ENCODE measurements at places on chromosomes 2 and 18.

GRCh38 chr2:30243231-30243630, 11.9 kb downstream of the LBH start:
- DNase-seq, result no peak

DNA sequence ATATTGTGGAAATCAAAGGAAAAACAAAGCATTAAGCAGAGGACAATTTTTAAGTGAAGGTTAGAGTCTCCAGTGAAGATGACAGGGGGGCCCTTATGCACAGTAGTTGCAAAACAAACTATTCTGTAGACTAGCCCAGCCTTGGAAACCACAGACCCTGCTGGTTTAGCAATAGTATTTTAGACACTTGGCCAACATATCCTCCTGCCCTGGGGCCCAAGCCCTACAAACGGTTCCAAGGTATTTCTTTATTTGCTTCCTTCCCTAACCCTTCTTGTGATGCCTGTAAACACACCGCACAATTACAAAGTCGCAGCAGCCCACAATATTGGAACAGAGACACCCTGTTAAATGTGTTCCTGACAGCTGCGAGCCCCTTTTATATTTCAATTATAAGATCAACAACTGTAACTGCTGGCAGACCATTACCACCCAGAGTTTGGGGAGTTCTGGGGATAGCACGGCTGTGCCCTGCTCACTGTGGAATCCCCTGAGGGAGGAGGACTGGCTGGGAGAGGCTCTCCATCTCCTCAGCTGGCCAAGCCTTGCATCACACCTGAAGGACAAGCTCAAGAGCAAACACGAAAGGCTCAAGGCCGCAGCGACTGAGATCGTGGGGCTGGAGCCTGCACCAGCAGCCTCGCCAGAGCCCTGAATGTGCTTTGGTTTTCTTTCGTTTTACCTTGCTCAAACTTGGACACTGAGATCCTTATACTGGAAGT, 282.2 kb upstream of the ATP5MC3 start:
- DNase-seq, result no peak

DNA sequence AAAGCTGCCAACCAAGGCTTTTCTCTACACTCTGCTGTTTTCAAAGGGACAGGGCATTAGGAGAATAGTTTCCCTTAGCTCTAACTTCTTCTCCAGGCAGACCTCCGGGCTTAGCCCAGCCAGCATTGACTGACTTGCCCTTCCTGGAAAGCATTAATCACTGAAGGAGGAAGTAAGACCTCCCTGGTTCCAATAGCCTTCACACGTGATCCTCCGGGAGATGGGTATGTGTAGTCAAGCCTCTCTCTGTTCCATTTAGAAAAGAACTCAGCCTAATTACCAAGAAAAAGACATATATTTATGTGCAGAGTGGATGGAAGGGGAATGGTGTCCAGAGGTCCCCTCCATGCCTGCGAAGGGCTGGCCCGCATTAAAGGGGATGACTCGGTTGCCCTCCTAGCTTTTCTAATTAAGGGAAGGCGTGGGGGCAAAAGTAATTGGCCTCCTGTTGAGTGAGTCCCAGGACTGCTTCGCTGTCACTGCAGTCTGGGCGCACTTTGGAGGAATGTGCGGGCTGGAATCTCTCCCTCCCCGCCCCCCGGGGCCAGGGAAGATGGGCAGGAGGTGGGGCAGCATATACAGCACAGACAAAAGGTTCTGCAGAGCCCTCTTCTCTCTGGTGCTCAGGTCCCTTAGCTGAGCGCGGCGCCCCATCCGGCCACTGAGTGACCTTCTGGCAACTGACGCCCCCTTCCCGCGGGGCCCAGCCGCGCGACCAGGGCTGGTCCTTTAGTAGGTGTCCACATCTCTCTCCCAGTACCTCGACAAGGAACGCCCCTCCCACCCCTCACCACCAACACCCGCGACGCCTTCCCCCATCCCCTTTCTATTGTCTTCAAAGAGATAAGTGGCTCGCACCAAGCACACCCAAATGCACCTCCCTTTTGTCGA, 686.0 kb downstream of the NRXN1 start:
- DNase-seq, result no peak

DNA sequence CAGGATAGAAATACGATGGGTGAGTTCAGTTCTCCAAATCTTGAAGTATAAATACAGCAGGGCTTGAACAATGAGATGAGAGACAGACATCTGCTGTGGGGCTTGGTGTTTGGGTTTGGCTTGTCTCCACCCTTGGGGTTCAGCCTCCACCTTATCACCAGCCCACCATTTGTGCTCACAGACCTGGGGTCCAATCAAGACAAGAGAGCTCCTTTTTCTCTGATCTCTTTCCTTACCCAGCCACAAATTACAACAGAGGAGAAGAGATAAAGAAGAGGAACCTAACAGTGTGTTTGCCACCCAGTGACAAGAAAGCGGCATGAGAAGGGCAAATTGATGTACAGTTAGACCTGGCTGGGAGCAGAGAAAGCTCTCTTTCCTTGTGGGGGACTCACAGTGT, 204.5 kb upstream of the CXCR4 start:
- DNase-seq, result no peak

- no peak for DNase-seq
Observed at GRCh38 chr18:45324495-45325113, 290.7 kb upstream of the SLC14A2 start.

DNA sequence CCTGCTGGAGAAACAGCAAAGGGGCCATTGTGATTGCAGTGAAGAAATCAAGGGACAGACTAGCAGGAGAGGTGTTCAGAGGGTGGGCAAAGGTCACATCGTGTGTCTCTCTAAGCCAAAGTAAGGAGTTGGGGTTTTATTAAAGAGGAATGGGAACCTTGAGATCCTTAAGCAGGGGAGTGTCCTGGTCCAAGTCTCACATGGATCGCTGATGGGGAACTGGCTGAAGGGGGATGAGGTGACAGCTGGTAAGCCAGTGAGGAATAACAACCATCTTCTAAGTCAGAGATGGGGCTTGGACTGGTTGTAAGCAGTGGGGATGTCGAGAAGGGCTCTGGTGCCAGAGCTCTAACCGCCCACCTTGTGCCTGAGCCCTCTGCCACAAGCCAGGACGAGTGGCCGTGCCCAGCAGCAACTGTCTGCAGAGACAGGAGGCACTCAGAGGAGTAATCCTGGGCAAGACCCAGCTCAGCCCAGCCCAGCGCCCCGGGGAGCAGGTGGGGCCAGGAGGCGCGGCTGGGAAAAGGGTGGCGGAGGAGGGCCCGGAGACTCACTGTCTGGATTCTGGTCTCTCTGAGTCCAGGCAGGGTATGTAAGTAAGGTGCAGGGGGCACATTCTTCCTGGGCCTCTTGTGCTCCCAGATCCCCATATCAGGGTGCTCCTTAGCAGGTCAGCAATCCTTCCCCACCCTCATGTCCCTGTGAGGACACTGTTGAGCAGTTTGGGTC, 13.7 kb downstream of the WNT10A start:
- no peak for DNase-seq

GRCh38 chr2:218829868-218830451, 1.6 kb downstream of the PRKAG3 start:
- DNase-seq, result no peak

- no peak for DNase-seq
Observed at GRCh38 chr2:217612920-217613319, 389.9 kb downstream of the TNS1 start.

DNA sequence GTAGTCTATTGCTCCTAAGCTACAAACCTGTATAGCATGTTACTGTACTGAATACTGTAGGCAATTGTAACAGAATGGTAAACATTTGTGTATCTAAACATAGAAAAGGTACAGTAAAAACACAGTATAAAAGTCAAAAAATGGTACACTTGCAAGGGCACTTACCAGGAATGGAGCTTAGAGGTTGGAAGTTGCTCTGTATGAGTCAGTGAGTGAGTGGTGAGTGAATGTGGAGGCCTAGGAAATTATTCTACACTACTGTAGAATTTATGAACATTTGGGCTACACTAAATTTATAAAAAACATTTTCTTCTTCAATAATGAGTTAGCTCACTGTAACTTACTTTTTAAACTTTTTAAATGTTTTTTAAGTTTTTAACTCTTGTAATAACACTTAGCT, 19.0 kb downstream of the NABP1 start:
- DNase-seq, result no peak

GRCh38 chr2:128793404-128793803, 474.7 kb upstream of the HS6ST1 start:
- no peak for DNase-seq

- no peak for DNase-seq
Observed at GRCh38 chr18:35289293-35289692, 736 bp downstream of the ZSCAN30 start.

DNA sequence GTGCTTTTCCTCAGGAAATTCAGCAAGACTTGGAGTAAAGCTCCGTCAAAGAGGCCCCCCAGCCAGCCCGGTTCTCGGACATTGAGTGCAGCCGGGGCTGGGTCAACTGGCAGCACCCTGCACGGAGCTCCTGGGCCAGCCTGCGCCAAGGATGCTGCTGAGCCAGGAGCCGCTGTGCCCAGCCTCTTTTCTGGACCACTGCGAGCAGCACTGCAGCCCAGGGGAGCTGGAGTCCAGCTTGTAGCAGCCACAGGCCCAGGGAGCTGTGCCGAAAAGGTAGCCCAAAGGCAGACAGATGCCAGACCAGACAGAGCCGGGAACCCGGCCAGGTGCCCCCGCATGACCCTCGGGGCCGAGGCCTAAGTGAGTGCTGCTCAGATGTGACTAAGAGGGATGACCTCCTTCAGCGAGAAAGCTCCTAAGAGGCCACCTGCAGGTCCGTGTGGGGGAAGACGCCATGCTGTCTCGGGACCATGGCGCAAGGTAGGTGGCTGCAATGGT, 7.3 kb downstream of the CLHC1 start:
- DNase-seq, result no peak

- DNase-seq, result no peak
Observed at GRCh38 chr2:151623631-151624030, 110.6 kb downstream of the NEB start.

- no peak for DNase-seq
Observed at GRCh38 chr18:10371165-10371564, 83.3 kb upstream of the APCDD1 start.

GRCh38 chr18:45116116-45116515, 435.4 kb downstream of the SETBP1 start:
- DNase-seq, result no peak

DNA sequence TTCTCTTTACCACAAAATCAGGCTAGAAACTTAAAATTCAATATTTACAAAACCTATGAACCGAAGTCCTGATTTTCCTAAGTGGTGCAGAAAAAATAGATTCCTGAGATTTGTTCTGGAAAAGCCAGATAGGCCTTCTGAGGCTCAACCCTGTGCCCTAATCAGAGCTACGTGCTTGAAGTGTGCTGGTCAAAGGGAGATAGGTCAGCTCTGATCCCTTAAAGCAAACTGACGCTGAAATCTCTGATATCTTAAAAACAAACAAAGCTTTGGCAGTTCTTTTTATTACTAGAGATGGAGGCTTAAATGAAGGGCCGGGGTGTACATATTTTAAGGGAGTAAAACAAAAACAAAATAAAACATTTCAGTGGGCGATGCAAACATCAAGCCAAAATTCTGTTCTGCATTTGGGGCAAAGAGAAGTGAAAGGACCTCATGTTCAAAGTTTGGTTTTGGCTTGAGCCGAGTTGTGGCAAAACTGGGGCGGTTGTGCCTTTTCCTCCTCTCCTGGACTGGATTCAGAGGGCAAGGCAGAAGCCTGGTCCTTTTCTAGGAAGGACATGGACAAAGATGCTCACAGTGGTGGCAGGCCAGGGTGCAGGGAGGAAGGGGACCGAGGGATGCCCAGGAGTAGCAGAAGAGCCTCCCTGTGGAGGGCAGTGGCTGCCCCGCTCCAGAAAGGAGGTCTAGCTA, 295.0 kb downstream of the CDCA7 start:
- no peak for DNase-seq

GRCh38 chr2:213285404-213285803, 1.1 kb downstream of the SPAG16 start:
- DNase-seq, result no peak

- no peak for DNase-seq
Observed at GRCh38 chr2:13003500-13003899, 286.8 kb downstream of the TRIB2 start.

DNA sequence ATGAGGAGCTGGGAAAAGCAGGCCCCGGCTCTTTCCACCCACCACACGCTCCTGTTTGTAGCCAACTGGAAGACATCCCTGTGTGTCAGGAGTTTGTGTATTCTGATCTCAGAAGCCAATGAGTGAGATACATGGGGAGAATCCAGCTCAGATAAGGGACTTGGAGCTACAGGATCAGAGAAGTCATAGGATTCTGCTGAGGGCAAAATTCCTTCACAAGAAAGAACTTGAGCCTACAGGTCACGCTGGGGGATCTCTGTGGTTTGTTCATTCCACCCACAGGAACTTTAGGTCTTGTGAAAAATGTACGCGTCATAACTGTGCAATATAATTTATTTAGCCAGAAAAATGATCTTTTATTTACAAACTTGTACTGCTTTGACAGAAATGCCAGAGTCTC, 80.1 kb upstream of the SMIM21 start:
- no peak for DNase-seq

DNA sequence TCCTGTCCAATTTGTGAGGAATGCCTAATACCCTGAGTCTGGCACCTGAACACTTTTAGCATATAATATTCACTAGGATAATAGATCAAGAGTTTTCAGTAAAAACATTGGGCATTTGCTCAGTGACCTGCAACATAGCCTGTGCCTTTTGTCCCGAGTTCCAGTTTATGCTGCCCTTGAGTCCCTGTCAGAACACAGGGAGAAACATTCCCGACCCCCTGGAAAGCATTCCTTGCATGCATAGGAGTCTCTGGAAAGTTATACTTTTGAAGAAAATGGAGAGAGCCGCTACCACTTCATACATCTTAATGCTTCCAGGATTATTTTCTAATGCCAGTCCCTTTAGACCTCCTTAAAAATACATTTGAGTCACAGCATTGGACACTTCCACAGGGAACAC, 107.3 kb downstream of the PLCL1 start:
- no peak for DNase-seq

DNA sequence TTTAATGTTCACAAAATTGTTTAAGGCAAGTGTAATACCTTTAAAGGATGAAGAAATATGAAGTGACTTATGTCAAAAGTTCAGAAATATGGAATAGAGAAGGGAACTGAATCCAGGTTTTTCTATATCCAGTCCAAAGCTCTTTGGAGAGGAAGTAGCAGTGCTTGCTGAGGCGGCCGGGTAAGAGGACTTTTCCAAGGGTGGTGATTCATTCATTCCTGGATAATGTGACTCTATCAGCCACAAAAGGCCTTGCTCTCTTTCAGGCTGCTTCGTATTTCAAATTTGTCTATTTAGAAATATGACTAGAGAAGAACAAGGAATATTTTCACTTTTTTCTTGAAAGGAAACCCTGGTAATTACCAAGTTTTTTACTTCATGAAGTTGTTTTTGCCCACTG, 830.1 kb upstream of the ZEB2 start:
- DNase-seq, result no peak

DNA sequence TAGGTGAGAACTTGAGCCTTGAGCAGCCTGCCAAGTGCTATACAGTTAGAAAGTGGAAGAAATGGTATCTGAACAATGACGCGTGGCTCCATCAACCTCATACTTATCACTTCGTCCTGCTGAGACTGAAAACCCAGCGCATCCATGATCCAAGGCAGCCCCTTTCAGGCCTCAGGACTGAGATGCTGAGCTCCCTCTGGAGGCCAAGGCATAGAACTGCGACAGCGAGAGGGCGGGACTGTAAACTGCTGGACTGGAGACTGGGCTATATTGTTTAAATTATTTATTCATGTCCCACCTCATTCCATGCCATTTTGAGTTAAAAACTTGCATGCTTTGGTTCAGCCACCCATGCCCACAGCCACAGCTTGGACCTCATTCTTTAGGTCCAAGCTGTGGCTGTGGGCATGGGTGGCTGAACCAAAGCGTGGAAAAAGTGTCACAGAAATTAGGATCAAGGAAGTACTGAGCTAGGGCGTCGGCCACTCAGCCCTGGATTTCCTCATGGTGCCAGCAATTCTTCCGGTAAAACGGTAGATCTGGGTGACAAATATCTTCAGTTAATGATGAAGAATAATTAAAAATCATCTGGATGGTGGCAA, 195.5 kb downstream of the L3MBTL4 start:
- DNase-seq, result no peak

All from effector CD8-positive, alpha-beta T cell (primary cell).